CD4-positive, CD25-positive, alpha-beta regulatory T cell (primary cell): ENCODE measurements at places on chromosomes 3 and 15. TPM values are rescaled to one million over a fixed set of nuclear protein-coding genes. Genes with fewer than 3 reads are reported as not detected.

GOLGA6L7 gene
- not detected for total RNA-seq

DNA sequence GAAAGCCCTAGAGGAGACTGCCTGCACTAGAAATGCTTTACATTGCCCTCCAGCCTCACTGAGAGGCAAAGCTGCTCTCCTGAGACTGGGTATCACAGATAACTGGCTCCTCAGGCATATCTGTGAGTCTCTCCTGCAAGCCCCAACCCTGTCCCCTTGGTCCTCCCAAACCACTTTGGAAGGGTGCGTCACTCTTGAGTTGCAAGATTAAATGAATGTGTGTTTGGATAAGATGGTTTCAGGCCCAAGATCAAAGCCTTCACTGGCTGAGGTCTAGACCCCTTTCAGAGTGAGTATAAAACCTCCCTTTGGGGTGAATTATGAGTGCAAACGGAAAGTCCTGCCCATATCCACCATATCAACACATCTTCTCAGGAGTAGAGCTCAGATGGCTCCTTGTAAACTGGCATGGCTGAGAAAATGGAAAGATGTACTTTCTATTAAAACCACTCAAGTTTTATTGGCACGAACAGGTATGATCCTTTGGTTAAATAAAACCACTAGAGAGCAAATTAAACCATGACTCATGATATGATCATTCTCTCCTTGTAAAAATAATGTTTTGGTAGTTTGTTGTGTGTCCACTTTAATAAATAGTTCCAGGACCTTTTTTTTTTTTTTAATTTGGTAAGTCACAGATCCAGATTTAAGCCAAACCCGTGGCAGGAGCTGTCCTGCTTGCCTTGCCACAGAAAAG, 164.0 kb downstream of the CHST2 start:
- no peak for DNase-seq

GRCh38 chr15:64776402-64776786, 1.0 kb upstream of the RBPMS2 start:
- DNase-seq, result no peak

- no peak for DNase-seq
Observed at GRCh38 chr15:36356978-36357601, 222.3 kb upstream of the CDIN1 start.

BAHD1 gene
- 32.9 TPM for total RNA-seq

PLA1A gene
- not detected for total RNA-seq
